ENCODE measurements at places on chromosomes 2 and 18.

DNA sequence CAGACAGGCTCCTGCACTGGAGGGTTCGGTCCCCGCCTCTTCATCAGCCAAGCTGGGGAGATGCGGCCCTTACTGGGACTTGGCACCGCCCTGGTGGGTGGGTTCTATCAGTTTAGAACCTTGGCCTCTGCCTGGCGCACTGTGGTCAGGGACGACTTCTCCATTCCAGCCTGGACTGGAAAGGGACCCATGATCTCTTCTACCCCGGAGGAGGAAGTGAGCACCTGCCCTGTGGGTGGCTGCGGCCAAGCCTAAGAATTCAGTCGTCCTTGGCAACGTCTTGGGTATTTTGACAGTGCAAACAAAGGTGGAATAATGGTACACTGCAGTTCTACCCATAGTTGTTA lies 106.9 kb upstream of the CD302 start:
- no peak for DNase-seq

- DNase-seq, result no peak
These were observed 47.5 kb upstream of the LYPD6B start for GRCh38 chr2:148990968-148991367.

DNA sequence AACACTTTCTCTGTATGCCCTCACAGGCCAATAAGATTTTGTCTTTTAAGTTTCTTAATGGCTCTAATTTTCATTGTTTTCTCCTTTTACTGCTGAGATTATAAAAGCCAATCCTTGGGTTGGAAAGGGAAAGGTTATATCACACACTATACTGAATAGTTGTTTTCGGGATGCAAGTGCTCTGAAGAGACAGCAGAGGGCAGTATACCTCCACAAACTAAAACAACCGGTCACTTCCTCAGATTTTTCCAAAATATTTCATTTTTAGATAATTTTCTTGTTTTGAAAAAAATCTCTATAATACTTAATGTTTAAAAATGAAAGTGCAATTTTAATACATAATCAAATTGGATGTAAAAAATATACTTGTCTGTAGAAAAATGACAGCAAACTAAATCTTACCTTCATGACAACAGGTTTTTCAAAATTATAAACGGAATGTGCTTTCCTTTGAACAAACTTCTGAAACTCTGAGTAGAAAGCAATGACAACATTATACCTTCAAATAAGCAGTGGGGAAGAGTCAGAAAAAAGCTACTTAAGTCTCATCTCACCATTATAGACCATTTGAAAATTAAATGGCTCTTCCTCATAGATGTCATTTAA lies 82.7 kb downstream of the ORC4 start:
- DNase-seq, result no peak

GRCh38 chr2:240703417-240704341 lies 12.0 kb downstream of the AQP12A start:
- DNase-seq, result no peak

- DNase-seq, result no peak
These were observed 38.9 kb downstream of the CTAGE1 start for GRCh38 chr18:22378672-22379282.

- DNase-seq, result no peak
These were observed 40.4 kb downstream of the EN1 start for GRCh38 chr2:118806797-118807667.

DNA sequence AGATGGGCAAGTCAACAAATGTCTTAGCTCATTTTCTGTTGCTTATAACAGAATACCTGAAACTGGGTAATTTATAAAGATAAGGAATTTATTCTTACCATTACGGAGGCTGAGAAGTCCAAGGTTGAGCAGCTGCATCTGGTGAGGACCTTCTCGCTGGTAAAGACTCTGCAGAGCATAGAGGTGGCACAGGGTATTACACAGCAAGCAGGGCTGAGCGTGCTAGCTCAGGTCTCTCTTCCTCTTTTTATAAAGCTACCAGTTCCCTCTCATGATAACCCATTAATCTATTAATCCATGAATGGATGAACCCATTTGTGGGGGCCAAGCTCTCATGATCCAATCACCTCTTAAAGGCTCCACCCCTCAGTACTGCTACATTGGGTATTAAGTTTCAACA lies 109.1 kb downstream of the CDK15 start:
- DNase-seq, result no peak

DNA sequence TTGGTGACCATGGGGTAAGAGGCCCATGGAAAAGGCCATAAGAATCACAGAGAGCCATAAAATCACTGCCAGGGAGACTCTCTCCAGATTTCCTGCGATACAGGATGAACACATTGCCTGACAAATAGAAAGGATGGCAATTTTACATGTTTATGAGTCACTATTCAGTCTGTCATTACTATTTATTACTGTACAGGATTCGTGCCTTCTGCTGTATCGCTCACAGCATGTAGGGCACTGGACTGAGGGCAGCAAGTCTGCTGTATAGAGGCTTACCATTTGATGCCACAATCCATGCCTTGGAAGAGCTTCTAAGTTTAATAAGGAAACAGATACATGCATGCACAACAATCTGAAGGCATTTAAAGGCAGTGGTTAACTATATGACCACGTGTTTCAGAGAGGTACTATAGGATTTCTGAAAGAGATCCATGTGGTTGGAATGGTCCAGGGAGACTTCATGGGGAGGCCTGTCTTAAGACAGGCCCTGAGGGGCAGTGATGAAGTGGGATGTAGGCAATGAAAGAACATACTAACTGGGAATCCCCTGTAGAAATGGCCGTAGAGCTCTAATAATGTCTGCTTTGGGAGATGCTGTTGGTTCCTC lies 702.4 kb upstream of the RAB6C start:
- DNase-seq, result no peak

GRCh38 chr2:15084826-15085489 lies 452.4 kb downstream of the LRATD1 start:
- DNase-seq, result no peak

- no peak for DNase-seq
These were observed 1389.4 kb downstream of the SUCLG1 start for GRCh38 chr2:83069724-83070123.

DNA sequence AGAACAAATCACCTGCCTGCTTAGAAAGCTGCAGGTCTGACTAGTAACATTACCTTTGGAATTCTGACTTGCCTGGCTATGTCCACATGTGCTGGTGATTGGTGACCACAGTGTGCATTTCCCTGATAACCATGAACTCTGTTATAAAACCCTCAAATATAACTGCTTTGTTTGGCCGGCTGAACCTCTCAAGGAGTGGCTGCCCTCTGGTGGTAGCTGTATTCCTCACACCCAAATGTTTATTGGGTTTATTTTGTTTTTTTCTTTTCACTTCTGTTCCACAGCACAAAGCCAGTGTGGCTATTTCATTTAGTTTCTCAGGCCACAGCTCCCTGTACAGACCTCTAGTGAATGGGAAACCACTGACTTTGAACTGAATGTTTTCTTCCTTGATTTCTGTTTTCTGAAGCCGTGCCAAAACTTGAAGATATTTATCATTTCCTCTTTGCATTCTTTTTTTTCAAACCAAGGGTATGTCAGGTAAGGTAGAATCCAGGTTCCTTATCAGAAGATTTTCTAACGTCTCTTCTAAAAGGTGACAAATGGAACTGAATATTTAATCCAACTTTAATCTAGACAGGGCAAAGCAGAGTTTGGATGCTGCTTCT lies 549.0 kb upstream of the VRK2 start:
- DNase-seq, result peak; percentile 31

DNA sequence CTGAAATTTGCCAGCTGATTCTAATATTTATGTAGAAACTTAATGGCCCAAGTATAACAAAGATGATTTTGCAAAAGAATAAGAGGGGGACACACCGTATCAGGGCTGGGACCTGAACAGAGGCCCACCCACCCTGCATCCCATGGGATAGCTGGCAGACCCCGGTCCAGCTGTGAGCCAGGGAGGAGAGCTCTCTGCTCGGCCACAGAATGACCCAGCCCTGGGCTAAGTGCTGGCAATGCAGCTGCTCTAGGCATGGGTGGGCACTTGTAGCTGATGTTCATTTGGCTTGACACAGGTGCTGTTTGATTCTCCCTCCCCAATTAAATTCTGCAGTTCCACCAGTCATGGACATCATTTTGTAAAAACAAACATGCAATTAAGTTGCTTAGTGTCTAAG lies 522.8 kb upstream of the RAB6C start:
- DNase-seq, result no peak

GRCh38 chr2:156340804-156341451 lies 8.4 kb upstream of the NR4A2 start:
- peak; percentile 47 for DNase-seq

- DNase-seq, result no peak
These were observed 869.4 kb upstream of the VRK2 start for GRCh38 chr2:57177176-57177575.

DNA sequence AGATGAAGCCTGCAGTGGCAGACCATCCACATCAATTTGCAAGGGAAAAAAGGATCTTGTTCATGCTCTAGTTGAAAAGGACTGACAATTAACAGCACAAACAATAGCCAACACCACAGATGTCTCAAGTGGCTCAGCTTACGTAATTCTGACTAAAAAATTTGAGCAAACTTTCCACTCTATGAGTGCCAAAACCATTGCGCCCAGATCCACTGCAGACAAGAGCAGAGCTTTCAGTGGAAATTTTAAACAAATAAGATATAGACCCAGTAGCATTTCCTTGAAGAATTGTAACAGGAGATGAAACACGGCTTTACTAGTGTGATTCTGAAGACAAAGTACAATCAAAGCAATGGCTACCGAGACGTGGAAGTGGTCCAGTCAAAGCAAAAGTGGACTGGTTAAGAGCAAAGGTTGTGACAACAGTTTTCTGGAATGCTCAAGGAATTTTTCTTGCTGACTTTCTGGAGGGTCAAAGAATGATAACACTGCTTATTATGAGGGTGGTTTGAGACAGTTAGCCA lies 12.0 kb upstream of the ZNF396 start:
- no peak for DNase-seq

GRCh38 chr2:203887677-203888076 lies 20.1 kb downstream of the CTLA4 start:
- DNase-seq, result no peak

DNA sequence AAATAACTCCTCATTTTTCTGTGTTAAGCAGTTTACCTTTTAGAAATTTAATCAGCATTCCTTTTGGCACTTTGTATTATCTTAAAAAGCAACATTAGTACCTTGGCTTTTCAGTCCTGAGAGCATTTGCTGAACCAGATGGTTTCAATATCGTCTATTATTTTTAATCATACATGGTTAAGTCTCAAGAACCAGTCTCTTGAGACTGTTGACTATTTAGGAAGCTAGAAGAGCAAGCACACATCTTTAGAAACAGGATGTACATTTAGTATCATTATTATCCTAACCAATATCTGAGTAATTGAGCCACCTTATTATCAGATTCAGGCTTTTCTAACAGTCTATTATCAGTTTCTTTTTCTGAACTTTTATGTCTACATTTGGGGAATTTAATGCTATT lies 28.2 kb upstream of the ZEB2 start:
- DNase-seq, result no peak

DNA sequence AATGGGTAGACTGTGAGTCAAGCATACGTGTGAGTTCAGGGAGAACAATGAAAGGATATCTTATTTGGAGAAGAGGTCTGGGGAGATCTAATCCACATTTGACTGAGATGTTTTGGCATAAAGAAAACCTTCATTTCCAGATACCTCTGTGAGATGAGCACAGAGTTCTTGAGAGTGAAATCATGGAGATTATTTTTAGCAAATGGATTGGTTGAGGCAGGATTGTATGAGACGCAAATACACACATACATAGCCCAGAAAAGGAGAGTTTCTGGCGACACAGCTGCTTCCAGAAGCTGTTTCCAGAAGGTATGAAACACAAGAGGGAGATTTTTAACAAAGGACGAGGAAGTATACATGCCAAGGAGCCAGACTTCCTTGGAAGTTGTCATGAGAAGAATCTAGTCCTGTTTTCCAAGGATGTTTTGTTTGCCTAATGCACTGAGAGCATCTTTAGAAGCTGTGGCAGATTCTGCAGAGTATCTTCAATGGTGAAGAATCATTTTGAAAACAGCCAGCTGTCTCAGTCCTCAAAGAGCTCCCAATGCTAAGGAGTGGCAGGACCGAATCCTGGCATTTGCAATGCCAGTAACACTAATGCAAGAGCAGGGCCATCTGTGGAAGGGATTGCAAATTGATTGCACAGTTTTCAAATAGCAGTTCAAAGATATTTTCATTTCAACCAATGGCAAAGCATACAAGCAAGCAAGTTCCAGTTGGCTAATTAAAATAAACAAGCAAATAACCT lies 177.2 kb downstream of the SETBP1 start:
- no peak for DNase-seq

GRCh38 chr18:62771494-62772270 lies 56.3 kb downstream of the PHLPP1 start:
- DNase-seq, result no peak

GRCh38 chr2:170076189-170076588 lies 101.8 kb upstream of the MYO3B start:
- no peak for DNase-seq

GRCh38 chr2:230153390-230153976 lies 66.3 kb downstream of the SP110 start:
- DNase-seq, result no peak

GRCh38 chr18:11927497-11927896 lies 19.4 kb upstream of the MPPE1 start:
- DNase-seq, result no peak

GRCh38 chr2:73987109-73987947 lies 2.6 kb downstream of the TET3 start:
- DNase-seq, result peak; percentile 47

- no peak for DNase-seq
These were observed 12.1 kb downstream of the PSD4 start for GRCh38 chr2:113185664-113186432.

DNA sequence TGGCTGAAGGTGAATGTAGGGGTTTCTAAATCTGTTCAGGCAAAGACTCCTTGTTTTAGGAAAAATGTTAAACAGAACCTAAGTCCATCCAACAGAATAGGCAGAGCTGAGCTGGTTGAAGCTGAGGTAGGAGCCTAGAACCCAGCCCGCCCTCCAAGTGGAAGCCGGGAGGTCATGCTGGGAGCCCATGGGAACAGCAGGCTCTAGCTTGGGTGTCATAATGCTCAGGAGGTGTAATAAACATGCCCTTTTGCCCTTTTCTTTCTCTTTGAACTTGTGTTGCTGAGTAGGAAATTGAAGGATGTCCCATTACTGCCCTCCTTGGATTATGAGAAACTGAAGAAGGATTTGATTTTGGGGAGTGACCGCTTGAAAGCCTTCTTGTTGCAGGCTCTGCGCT lies 60.3 kb downstream of the ARMC9 start:
- DNase-seq, result no peak

DNA sequence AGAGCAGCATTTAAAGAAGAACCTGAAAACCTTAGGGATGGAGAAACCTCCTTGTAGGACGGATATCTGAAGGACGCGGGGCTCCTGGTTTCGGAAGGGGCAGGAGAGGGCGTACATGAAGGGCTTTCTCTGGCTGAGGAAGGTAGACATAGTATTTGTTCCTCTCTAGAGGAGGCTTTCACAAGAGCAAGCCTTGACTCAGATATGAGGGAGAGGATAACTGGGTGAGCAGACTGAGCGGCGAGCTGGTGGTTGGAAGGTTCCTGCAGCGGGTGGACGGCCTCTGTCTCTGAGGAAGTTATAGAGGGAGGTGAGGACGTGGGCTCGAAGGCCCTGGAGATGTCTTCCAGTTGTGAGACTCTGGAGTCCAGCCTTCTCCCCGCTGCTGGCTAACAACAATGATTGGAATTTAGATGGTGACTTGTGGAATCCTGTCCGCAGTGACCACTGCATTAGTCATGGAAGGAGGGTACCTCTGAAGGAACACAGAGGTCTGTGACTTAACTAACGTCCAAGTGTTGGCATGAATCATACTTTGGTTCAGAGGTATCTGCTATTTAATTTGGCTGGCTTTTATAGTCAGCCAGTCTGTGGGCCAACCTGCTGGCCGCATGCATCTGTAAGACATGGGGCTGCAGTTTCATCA lies 80.9 kb downstream of the ASAP2 start:
- DNase-seq, result no peak

- DNase-seq, result no peak
These were observed 20.0 kb downstream of the KCNIP3 start for GRCh38 chr2:95317123-95317500.
